ENCODE measurements at places on chromosomes 6 and 20.
A peak's percentile ranks its signal among the peaks of the same experiment; 100 is the strongest.

DNA sequence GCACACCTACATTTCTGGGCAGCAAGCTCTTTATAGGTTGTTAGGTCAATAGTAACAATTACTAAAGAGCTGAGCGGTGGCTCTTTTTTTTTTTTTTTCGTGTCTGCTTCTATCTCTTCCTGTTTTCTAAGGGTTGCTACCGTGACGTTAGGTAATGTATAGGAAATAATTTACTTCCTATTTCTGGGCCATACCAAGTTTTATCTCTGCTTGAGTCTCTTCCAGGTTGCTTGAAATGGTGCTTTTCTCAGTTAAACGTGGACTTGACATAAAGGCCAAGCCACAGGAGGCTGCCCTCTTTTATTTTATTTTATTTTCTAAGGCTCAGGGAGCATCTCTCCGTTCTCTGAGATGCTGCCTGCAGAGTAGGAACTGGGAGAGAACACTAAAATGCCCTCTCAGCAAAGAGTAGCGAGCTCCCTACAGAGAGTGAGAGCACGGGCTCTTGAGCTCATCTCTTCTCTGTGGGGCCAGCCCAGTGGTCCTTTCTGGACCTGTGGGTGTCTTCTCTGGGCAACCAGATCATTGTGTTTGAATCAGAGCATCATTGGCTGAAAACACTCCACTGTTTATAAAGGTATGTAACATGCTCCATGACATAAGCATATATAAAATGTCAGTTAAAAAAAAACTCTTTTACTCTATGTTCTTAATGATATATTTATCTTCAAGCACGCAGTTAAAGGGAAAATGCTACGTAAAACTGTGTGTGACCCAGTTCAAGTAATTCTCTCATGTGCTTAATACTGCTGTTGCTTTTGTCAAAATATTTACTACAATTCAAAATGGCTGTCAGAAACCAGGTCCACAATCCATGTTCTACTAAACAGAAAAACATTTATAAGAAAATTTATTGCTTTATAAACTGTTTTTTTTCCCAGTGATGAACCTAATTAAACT lies at the start of gene ZNF831:
Gene ZNF831 (plus strand): TSS at position 191 of the 900 bp plus-strand sequence. CDS start 27,199 bp downstream, outside the sequence.
- no peak for DNase-seq

DNA sequence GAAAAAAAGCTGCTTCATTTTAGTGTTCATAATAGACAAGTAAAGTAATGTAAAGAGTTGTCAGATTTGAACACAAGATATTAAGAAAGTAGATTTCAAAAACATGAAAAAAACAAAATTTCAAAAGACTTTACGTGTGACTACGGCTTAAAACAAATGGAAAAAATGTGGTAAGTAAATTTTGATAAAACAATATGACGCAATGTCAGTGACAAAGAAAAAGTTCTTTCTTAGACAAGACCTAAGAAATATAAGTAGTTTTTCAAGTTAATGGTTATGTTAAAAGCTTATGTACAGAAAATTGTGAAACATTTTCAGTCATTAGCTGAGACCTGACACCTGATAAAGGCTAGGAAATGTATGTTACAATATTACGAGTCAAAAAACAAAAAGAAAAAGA lies 73.7 kb upstream of the EYS start:
- no peak for DNase-seq

GRCh38 chr6:36198986-36199385 lies 2.4 kb downstream of the BRPF3 start:
- no peak for DNase-seq

GRCh38 chr6:150492507-150492906 lies 107.2 kb upstream of the PLEKHG1 start:
- DNase-seq = no peak

DNA sequence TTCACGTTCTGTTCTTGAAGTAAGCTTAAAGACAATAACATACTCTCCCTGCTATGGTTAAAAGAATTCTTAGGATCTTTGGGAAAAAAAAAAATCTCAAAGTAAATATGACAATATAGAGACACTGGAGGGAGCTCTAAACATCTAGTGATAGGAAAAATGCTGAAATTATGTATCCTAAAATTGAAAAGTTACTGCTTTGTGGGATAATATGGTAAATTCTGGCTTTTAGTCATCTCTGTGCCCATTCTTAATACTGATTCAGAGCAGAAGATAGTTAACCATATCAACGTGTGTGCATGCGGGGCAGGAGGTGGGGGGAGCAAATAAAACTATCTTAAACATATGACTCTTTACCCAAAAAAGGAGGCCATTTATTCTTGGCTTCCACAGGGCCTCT lies 165.4 kb downstream of the GMPR start:
- no peak for DNase-seq

GRCh38 chr6:135743476-135743875 lies 108.0 kb upstream of the PDE7B start:
- DNase-seq = no peak

DNA sequence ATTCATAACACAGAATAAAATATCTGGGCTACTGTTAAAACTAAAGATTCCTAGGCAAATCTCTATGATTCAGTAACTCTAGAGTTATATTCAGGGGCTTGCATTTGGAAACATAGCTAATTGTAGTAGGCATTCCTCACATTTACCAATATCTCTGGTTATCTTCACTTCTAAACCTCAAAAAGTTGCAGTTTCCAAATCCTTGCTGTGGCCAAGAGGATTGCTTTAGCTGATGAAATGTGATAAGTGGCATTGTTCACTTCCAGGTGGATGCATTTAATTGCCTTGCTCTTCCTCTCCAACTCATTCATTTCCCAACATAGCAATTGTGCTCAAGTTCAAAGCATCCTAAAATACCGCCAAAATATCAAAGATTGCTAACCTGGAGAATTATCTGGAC lies 246.6 kb downstream of the GRIK2 start:
- no peak for DNase-seq

- DNase-seq = no peak
Measured at GRCh38 chr6:22149501-22150367, 147.1 kb downstream of the PRL start.

DNA sequence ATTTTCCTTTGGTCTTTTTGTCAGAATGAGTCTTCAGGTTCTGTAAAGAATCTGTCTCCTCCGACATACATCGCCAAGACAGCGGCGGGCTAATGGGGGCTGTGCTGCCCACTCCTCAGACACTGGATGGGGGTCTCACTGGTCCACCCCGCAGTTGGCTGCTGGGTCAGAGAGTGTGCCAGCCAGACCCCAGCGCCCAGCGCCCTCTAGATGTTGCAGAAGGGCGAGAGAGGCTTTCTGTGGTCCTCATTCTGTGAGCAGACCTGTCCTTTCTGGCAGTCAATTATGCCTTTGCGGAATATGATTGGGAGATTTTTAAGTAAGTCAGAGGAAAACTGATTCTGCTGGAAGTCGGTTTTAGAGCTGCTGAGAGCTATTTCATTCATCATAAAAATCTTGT lies 7.8 kb upstream of the CCR6 start:
- DNase-seq = no peak

- peak; percentile 65 for DNase-seq
Measured at GRCh38 chr20:41692479-41693135, 74.4 kb upstream of the CHD6 start.

DNA sequence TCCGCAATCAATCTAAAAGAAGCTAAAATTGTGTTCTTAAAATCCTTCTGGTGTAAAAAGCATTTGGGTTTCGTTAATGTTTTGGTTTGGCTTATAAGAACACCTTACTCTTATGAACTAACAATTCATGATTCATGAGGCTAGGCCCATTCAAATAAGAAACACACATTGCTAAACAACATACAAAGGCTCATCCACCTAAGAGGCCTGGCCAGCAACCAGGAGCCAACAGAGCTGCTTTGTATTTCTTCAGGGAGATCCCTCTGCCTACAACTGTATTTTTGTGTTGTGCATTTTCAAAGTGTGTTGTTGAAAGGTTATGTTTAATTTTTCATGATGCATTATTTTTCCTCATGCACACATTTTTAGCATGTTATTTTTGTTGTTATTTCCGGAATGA lies 98.6 kb downstream of the PTPRK start:
- DNase-seq = no peak

- DNase-seq = no peak
Measured at GRCh38 chr6:139472351-139473015, 98.0 kb upstream of the CITED2 start.

GRCh38 chr6:123439371-123439770 lies 197.4 kb downstream of the TRDN start:
- DNase-seq = no peak

GRCh38 chr6:101391772-101392585 lies 1.5 kb upstream of the GRIK2 start:
- DNase-seq = no peak

GRCh38 chr20:16701296-16701695 lies 28.5 kb upstream of the SNRPB2 start:
- DNase-seq = peak; percentile 12

DNA sequence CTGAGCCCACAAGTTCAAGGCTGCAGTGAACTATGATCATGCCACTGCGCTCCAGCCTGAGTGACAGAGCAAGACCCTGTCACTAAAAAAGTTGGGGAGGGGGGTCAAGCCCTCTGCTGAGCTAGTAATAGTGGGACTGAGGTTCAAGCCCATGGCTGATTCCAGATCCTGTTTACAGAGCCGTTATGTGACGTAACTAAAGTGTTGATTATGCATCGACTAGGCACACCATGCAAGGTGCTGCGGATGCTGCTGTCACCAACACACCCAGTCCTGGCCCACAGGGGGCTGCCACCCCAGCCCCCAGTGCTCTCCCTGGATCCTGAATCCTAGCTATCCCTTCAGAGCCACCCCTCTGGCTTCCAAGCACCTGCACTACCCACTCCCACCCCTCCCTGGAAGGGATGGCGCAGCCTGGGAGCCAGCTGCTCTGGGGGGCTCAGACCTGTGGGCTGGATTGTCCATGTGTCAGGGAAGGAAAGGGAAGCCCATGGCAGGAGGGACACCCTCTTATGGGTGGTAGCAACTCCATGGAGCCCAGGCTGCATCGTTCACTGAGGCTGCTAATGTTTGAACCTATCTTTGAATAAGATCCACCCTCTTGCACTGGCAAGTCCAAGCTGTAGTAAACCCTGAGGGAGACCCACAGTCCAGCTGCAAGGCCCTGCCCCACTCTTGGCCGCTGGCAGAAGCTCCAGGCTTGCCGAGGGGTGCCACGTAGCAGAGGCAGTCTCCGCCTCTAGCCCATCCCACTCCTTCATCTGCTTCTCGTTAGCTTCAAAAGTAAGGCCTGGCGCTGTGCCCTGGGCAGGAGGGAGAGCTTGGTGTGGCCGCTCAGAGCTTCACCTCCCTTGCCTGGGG lies 95.0 kb downstream of the SNX5 start:
- no peak for DNase-seq

DNA sequence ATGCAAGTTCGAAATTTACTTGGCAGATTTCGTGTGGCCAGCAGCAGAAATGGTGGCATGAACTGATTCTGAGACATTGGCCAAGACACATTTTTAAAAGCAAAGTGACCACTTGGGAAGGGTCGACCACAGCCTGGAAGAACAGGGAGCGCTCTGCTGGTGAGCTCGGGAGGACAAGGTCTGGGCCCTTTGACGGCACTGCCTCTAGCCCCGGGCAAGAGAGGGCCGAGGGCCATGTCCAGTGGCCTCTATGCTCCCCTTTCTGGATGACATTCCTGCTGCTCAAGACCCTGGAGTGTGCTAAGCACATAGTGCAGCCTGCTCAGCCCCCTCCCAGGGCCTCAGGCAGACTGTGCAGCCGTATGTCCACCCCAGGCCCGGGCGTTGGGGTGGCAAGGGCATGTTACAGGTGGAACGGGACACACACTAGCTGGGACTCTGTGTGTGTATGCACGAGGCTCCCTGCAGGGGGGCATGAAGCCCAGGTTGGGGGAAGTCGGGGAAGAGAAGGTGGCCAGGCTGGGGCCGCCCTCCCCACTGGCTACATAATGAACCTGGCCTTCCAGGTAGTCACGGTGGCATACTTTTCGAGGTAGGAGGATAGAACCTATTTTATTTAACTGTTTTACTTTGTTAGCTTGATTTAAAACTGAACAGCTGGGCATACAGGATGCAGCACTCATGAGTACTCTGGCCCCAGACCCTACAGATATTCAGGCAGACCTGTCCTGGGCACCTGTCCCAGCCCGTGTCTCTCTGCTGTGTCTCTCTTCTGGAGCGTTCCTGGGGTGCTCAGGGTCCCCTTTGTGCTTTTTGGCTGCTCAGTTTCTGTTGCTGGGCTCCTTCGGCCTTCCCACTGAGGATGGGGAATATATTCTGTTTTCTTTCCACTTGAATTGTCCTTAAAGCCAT lies 6.4 kb downstream of the SYNJ2 start:
- DNase-seq = no peak

GRCh38 chr20:38673725-38674091 lies 50.6 kb upstream of the SLC32A1 start:
- DNase-seq = no peak

DNA sequence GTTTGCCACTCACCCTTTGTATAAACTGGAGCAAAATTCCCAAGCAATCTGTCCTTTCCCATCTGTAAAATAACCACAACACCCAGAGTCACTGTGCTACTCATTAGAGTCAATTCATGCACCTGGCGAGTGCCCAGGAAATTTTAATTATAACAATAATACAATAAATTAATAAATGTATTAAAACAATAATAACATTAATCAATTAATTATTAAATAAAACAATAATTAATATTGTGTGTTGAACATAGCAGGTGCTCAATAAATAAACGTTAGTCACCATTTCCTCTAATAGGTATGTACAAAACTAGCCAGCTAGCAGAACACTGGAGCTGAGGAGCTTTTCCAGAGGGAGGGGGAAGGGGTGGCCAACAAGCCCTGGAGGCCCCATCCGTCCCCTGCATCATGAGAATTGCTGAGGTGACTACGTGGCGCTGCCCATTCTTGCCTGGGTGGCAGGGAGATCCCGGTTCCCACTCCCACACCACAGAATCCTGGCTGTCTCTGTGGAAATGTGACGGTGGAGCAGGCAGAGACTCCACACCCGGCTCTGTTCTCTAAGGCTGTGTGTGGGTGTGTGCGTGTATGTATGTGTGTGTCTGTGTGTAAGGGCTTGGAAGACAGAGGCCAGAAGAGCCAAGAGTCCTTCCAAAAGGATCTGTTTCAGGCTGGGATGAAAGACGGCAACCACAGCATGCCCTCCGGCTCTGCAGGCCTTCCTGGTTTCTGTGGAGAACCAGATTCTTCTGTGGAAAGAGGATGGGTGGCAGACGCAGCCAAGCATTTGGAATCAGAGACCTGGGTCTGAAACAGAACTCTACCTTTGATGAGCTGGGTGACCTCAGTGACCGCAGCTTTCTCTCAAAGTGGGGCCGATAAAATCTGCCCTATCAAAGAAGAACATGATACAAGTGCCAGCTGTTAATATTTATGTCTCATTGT lies 18.8 kb upstream of the EZR start:
- no peak for DNase-seq

DNA sequence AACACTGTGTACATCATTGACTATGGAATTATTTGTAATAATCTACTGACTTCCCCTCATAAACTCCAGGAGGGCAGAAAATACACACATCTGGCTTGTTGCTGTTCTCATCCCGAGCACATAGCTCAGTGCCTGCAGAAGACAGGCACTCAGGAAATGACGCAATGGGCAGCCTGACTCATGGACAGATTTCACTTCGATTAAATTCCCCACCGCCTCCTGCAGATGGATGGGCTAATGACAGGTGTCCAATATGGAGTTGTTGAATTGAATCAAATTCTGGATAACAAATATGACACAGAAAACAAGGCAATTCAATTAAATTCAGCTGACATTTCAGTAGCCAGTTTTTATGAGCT lies 9.1 kb downstream of the ANKRD60 start:
- no peak for DNase-seq

GRCh38 chr6:89910902-89911240 lies 16.6 kb downstream of the GJA10 start:
- no peak for DNase-seq

- no peak for DNase-seq
Measured at GRCh38 chr6:72382602-72383529, 239.0 kb upstream of the KCNQ5 start.

- peak; percentile 49 for DNase-seq
Measured at GRCh38 chr20:36591854-36592641, 13.5 kb upstream of the RAB5IF start.
